AG08395 (cell line): ENCODE measurements at places on chromosomes 11 and 22.

GRCh38 chr11:106983261-106983660, 35.0 kb downstream of the GUCY1A2 start:
- no peak for DNase-seq

- peak; percentile 67 for DNase-seq
These were observed 22.6 kb upstream of the PKNOX2 start for GRCh38 chr11:125141686-125142535.

- no peak for DNase-seq
These were observed 344 bp downstream of the IFT27 start for GRCh38 chr22:36775586-36775963.

DNA sequence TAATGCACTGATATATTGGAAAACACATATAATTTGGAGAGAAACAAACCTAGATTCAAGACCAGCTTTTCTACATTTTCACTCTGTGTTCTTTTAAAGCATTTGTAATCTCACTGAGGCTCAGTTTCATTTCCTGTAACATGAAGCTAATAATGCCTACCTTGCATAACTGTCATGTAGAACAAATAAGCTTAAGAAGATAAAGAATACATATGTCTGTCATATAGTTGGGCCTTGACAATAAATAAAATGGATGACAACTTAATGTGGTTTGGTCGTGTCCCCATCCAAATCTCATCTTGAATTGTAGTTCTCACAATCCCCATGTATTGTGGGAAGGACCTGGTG, 35.2 kb upstream of the FIBIN start:
- DNase-seq = no peak
